Upper lobe of left lung (tissue), 6 donors: ENCODE measurements at places on chromosomes 12 and 14. TPM values are rescaled to one million over a fixed set of nuclear protein-coding genes. Genes with fewer than 3 reads are reported as not detected.
A peak's percentile ranks its signal among the peaks of the same experiment; 100 is the strongest.

Gene SPRYD4
- 3.0 TPM for total RNA-seq

DNA sequence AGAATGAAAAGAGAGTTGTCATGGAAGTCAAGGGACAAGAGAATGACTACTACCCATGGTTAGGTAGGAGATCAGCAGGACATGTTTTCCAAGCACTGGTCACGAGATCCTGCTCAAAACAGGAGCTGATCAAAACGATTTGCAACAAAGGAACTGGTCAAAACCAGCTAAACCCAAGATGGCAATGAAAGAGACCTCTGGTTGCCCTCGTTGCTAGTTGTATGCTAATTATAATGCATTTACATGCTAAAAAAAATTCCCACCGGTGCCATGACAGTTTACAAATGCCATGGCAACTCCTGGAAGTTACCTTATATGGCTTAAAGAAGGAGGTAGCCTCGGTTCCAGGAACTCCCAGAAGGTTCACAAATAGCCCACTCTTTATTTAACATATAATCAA is 95.0 kb upstream of the OTX2 start:
- DNase-seq = no peak

Gene TPH2
- total RNA-seq = not detected

Gene SLC17A8
- total RNA-seq = 0.49 TPM

Gene KRT79
- 1.6 TPM for total RNA-seq

- no peak for DNase-seq
Observed at GRCh38 chr14:81396113-81396512, 4.0 kb downstream of the STON2 start.

DNA sequence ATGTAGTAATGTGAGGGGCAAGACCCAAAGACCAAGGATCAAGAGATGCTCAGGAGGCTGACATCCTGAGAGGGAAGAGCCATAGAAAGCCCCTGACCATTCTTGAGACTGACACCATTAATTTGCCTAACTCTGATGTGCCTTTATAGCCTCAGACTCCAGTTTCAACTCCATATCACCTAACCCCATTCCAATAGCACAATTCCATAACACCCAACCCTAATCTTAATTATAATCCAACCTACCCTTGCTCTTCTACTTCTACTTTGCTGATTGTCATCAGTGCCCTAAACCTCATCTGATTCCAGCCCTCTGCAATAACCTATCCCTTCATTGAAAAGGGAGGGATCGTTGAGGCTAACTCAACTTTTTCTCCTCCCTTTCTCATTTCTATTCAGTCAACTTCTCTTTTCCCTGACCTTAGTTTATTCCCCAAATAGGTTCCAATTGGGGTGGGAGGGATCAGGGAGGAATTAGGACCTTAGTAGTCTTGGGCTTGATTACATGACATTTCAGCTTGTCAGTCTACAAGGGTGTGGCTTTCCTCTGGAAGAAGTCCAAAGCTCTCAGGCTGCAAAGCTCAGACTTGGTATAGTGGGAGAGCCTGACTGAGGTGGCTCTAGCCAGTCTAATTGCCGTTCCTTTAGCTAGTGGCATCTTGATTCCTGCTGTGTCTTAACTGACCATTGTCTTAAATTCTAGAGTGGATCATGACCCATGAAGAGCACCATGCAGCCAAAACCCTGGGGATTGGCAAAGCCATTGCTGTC is 3.1 kb downstream of the PFKM start:
- DNase-seq = no peak

Gene KCNK13
- 0.22 TPM for total RNA-seq

- DNase-seq = no peak
Observed at GRCh38 chr12:116027551-116027821, 250.0 kb downstream of the MED13L start.

GRCh38 chr12:32765906-32766305 is 10.2 kb upstream of the YARS2 start:
- DNase-seq = no peak

GRCh38 chr12:132191715-132192553 is 47.7 kb downstream of the NOC4L start:
- DNase-seq = peak; percentile 79

- DNase-seq = peak; percentile 74
Observed at GRCh38 chr14:90087433-90087832, 25.6 kb downstream of the KCNK13 start.

DNA sequence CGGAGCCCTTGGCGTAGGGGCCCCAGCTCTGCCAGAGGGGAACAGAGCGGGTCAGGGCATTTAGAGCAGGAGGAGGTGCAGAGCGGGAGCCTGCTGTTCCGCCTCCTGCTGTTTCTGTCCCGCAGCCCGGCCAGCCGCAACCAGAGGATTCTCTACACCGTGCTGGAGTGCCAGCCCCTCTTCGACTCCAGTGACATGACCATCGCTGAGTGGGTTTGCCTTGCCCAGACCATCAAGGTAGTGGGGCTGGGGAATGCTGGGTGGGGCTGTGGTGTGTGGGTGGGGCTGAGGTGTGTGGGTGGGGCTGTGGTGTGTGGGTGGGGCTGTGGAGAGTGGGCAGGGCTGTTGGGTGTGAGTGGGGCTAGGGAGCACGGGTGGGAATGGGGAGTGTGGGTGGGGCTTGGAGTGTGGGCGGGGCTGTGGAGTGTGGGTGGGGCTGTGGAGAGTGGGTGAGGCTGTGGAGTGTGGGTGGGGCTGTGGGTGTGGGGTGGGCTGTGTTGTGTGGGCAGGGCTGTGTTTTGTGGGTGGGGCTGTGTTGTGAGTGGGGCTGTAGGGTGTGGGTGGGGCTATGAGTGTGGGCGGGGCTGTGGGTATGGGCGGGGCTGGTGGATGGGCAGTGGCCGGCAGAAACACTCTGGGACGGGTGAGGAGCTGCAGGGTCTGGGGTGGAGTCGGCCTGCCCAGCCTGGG is 8.0 kb downstream of the ASPG start:
- no peak for DNase-seq

Gene TTC6
- total RNA-seq = 7.3 TPM

- no peak for DNase-seq
Observed at GRCh38 chr14:34537677-34538009, 1.9 kb downstream of the EAPP start.

GRCh38 chr12:122081697-122082221 is 3.2 kb downstream of the MLXIP start:
- DNase-seq = peak; percentile 62

- DNase-seq = no peak
Observed at GRCh38 chr12:70936203-70936813, 15.8 kb upstream of the PTPRR start.

- DNase-seq = peak; percentile 67
Observed at GRCh38 chr14:68685419-68686204, 107.3 kb downstream of the ZFP36L1 start.

- DNase-seq = no peak
Observed at GRCh38 chr12:78189656-78190055, 359.0 kb downstream of the NAV3 start.

Gene TAS2R42
- not detected for total RNA-seq

- DNase-seq = no peak
Observed at GRCh38 chr12:126201981-126202537, 1136.8 kb downstream of the AACS start.

GRCh38 chr12:106049546-106049945 is 89.2 kb downstream of the NUAK1 start:
- no peak for DNase-seq
